ENCODE measurements at places on chromosomes 12 and 14. TPM values are rescaled to one million over a fixed set of nuclear protein-coding genes. Genes with fewer than 3 reads are reported as not detected.

DNA sequence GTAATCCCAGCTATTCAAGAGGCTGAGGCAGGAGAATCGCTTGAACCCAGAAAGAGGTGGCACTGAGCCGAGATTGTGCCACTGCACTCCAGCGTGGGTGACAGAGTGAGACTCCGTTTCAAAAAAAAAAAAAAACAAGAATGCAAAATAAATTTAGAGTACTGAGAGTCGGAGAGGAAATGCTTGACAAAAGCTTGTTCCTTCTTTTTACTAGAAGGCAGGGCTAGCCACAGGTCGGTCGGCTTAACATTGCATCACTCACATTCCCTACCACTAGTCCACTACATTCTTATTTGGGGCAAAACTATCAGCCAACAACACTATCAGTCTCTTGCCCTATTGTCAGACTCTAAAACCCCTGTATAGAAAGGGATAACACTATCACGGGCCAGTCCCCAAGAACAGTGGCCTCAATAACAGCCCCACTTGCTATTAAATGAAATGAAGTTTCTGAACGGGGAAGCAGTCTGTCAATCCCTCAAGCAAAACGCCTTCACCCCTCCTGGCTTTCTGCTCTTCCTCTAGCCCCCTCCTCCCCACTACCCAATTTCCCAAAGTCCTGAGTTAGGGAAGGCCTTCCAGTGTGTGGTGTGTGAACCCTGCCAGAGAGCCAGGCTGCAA, 1.0 kb downstream of the RNF41 start:
- H3K27ac ChIP-seq: peak overlapping the region; percentile 99
- H3K36me3 ChIP-seq: peaks cover 3% of the 10 kb centered on the region
- DNase-seq: no peak

Gene FAR2
- total RNA-seq: 8.4 TPM

- H3K27ac ChIP-seq: no peak overlapping the region
- no peak for DNase-seq
- H3K27me3 ChIP-seq: peaks cover 9% of the 10 kb centered on the region
- H3K4me1 ChIP-seq: no peaks in the 10 kb centered on the region
Measured at GRCh38 chr12:115636546-115636945, 640.9 kb downstream of the MED13L start.

DNA sequence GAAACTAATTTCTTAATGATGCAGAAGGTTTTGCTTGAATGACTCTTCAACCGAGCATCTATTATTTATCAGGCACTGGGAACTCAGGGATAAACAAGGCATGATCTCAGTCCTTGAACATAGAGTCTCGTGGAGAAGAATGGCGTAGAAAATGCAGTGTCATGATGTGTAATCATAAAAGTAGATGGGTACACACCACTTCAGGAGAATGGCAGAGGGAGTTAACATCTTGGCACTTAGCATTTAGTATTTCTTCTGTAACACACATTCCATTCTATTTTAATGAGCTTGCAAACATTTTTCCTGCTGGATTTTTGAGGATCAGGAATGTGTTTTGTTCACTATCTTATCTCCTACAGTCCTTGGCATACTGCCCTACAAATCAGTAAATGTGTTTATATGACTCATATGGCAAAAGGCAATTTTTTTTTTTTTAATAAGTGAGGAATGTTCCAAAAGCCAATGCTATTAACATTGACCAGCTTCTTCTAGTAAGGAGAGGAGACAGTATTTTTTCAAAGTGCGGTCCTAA, 3.8 kb downstream of the TXNRD1 start:
- no peaks in the 10 kb centered on the region for H3K36me3 ChIP-seq
- no peak for DNase-seq
- H3K4me1 ChIP-seq: peaks cover 9% of the 10 kb centered on the region
- no peak overlapping the region for H3K4me3 ChIP-seq

DNA sequence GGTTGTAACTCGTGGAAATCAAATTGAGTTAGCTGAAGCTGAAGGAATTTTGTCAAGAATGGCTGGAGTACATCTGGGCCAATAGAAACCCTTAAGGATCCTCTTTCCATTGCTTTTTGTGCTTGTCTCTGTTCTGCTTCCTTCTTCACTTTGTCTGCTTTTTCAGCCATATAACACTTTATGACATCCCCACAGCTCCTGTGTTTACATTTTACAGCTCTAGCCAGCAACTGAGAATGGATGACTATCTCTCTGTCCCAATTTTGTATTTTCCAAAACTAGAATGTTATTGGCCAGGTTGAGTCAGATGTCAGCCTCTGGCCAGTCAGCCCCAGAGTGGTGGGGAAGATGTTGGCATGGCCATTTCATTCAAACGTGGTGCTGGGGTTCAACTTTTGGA, 57.6 kb downstream of the PELI2 start:
- no peak for DNase-seq
- peaks cover 10% of the 10 kb centered on the region for H3K4me1 ChIP-seq
- peaks cover 8% of the 10 kb centered on the region for H3K36me3 ChIP-seq
- H3K27ac ChIP-seq: no peak overlapping the region
- no peaks in the 10 kb centered on the region for H3K27me3 ChIP-seq

DNA sequence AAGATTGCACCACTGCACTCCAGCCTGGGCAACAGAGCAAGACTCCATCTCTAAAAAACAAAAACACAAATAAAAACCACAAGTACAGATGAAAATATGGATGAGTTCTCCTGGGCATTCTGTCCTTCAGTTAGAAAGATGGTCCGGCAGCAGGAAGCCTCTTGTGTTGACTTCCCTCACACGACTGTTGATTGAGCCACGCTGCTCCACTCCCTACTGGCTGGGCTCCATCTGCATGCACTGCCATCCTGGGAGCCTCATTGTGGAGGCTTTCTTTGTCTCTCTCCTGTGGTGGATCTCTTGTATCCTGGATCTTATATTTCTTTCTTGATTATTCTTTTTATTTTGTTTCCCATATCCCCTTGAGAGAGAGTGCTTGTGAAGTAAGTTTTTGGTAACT, 30.8 kb upstream of the TBC1D30 start:
- no peak overlapping the region for H3K27ac ChIP-seq
- no peaks in the 10 kb centered on the region for H3K27me3 ChIP-seq

GRCh38 chr14:58717813-58718212, 80.1 kb downstream of the DACT1 start:
- DNase-seq: no peak
- no peaks in the 10 kb centered on the region for H3K27me3 ChIP-seq
- H3K4me3 ChIP-seq: no peak overlapping the region
- H3K4me1 ChIP-seq: no peaks in the 10 kb centered on the region
- peak overlapping the region; percentile 2 for H3K27ac ChIP-seq
- no peaks in the 10 kb centered on the region for H3K36me3 ChIP-seq

Gene ZFP36L1
- total RNA-seq: 368 TPM

DNA sequence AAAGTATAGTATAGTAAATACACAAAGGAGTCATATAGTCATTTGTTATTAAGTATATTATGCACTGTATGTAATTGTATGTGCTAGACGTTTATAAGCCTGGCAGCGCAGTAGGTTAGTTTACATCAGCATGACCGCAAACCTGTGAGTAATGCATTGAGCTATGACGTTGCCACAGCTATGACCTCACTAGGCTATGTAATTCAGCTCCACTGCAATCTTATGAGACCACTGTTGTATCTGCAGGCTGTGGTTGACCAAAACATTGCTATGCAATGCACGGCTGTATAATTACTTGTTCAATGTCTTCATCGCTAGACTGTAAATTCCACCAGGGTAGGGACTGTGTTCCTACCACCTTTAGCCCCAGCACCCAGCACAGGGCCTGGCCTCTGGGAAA, 53.2 kb upstream of the VASH1 start:
- peaks cover 1% of the 10 kb centered on the region for H3K4me1 ChIP-seq
- H3K4me3 ChIP-seq: no peak overlapping the region
- no peaks in the 10 kb centered on the region for H3K36me3 ChIP-seq
- H3K27ac ChIP-seq: no peak overlapping the region

Gene GALNT6
- total RNA-seq: 3.7 TPM

Gene ACSS3
- 15.9 TPM for total RNA-seq

Gene AKAP5
- 1.1 TPM for total RNA-seq

DNA sequence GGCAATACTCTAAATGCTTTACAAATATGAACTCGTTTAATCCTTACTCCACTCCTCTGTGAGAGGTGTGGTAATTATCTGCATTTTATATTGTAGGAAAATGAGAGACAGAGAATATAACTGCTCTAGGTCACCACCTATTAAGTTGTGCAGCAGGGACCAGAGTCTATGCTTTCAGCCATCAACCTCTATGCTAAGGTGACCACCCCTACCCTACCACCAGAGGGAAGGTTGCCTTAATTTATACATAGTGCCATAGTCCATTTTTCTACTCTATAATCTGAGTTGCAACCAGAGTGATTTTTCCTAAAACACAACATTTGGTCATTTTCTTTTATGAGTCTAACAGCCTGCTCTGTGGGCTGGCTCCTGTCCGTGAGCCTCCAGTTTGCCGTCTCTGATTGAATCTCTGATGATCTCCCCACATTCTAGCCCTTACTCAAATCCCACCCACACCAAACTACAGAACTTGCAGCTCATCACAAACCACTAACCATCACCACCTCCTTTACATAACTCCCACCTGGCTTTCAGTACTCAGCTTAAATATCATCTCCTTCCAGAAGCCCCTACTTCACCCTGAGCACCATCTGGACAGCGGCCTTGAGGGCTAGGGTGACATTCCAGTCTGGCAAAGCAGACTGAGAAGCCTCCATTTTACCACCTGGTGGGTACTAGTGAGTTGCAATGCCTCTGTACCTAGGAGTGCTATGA, 126.6 kb downstream of the PPM1H start:
- no peak overlapping the region for H3K4me3 ChIP-seq
- no peak overlapping the region for H3K27ac ChIP-seq
- no peaks in the 10 kb centered on the region for H3K27me3 ChIP-seq
- H3K36me3 ChIP-seq: no peaks in the 10 kb centered on the region
- no peak for DNase-seq
- no peaks in the 10 kb centered on the region for H3K4me1 ChIP-seq

DNA sequence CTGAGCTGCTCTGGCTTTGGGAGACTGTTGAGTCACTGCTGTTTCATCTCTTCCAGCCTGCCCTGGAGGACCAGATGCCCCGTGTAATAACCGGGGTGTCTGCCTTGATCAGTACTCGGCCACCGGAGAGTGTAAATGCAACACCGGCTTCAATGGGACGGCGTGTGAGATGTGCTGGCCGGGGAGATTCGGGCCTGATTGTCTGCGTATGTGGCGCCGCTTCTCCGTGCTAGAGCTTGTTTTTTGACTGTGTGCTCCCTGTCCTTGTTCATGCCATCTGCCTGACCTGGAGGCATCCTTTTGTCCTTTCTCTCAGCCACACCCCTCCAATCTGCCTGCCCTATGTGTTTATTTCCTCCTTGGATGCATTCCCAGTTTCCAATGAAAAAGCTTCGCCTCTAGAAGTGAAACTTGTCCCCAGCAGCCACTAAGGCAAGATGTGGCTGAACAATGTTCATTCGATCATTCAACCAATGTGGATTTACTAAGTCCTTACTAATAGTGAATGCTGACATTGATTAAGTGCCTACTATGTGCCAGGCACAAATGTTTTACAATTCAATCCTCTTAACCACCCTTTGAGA, 98.6 kb downstream of the NT5DC3 start:
- H3K27me3 ChIP-seq: peaks cover 7% of the 10 kb centered on the region
- no peak for DNase-seq
- no peaks in the 10 kb centered on the region for H3K36me3 ChIP-seq
- no peak overlapping the region for H3K27ac ChIP-seq
- H3K4me3 ChIP-seq: no peak overlapping the region

DNA sequence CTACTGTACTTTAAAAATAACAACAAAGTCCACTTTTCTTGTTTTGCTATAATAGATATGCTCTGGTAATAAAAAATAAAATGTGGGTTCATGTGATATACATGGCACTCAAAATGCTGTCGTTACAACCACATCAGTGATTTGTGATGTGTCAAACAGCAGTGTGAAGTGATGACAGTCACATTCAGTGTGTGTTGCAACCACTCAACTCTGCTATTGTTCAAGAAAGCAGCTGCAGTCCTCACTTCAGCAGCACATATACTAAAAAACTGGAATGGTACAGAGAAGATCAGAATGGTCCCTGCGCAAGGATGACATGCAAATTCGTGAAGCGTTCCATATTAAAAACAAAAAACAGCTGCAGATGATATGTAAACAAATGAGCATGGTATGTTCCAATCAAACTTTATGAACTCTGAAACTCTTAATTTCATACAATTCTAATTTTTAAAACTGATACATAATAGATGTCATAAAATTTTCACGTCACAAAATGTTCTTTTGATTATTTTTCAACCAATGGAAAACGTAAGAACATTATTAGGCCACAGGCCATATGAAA, 6.7 kb downstream of the TRMT5 start:
- no peak for DNase-seq
- H3K4me1 ChIP-seq: peaks cover 7% of the 10 kb centered on the region
- no peaks in the 10 kb centered on the region for H3K27me3 ChIP-seq
- no peak overlapping the region for H3K27ac ChIP-seq

Gene HOXC11
- total RNA-seq: not detected

- H3K36me3 ChIP-seq: peaks cover 15% of the 10 kb centered on the region
- no peak for DNase-seq
- H3K27me3 ChIP-seq: no peaks in the 10 kb centered on the region
- no peaks in the 10 kb centered on the region for H3K4me1 ChIP-seq
Measured at GRCh38 chr14:59454139-59454538, 11.0 kb downstream of the GPR135 start.

Gene CNTN1
- total RNA-seq: 3.1 TPM

Gene OAS2
- not detected for total RNA-seq

- H3K36me3 ChIP-seq: no peaks in the 10 kb centered on the region
- H3K27me3 ChIP-seq: peaks cover 33% of the 10 kb centered on the region
- H3K27ac ChIP-seq: no peak within 1 kb of the TSS
- H3K4me3 ChIP-seq: peak within 1 kb of the TSS; percentile 71
- no peak for DNase-seq
- H3K4me1 ChIP-seq: peaks cover 1% of the 10 kb centered on the region
Measured at GRCh38 chr14:105168496-105168978, at the start of gene JAG2. Gene JAG2, minus strand, starts transcription at chr14:105168776. Its CDS starts 356 bp downstream, at chr14:105168420.

Gene TSPAN11
- total RNA-seq: 17.5 TPM

DNA sequence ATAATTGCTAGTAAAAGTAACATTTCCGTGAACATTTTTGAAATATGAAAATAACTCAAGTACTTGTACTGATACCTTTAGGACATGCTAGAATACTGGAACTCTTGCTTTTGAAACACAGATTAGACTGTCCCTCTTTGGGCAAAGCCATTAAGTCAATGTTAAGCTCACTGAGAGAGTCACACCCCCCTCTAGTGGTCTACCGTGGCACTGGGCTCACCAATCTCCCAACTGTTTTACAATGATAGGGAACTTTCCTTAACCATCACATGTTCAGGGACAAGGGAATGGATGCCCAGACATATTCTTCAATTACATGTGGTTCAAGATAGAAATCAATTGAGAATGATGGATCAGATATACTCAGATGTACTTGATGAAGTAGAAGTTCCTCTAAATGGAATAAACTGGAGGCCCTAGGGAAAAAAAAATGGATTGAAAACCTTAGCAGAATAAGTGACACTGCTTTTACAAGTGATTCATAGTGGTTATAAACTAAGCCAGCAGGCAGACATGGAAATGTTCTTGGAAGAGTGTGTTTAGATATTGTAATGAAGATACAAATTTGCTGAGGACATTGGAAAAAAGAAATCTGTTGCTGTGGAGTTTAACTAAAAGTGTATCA, 17.8 kb downstream of the NANOG start:
- no peaks in the 10 kb centered on the region for H3K4me1 ChIP-seq
- no peaks in the 10 kb centered on the region for H3K27me3 ChIP-seq

Gene TAC3
- 5.3 TPM for total RNA-seq

Gene SUOX
- total RNA-seq: 45.6 TPM

GRCh38 chr12:2408262-2408661, 355.5 kb downstream of the CACNA1C start:
- H3K27ac ChIP-seq: no peak overlapping the region
- H3K4me3 ChIP-seq: no peak overlapping the region
- H3K27me3 ChIP-seq: peaks cover 40% of the 10 kb centered on the region
- H3K4me1 ChIP-seq: peaks cover 1% of the 10 kb centered on the region
- no peaks in the 10 kb centered on the region for H3K36me3 ChIP-seq

Gene LYZ
- 11.1 TPM for total RNA-seq

All from progenitor cell of endocrine pancreas (in vitro differentiated cells).